Common myeloid progenitor, CD34-positive (primary cell): ENCODE measurements at places on chromosomes 16 and 17.

GRCh38 chr16:3580686-3581085 lies 3.5 kb upstream of the NLRC3 start:
- peaks cover 54% of the 10 kb centered on the region for H3K4me1 ChIP-seq
- no peaks in the 10 kb centered on the region for H3K27me3 ChIP-seq
- DNase-seq, result no peak
- no peaks in the 10 kb centered on the region for H3K36me3 ChIP-seq
- H3K4me3 ChIP-seq, result no peak overlapping the region
- no peak overlapping the region for H3K27ac ChIP-seq

DNA sequence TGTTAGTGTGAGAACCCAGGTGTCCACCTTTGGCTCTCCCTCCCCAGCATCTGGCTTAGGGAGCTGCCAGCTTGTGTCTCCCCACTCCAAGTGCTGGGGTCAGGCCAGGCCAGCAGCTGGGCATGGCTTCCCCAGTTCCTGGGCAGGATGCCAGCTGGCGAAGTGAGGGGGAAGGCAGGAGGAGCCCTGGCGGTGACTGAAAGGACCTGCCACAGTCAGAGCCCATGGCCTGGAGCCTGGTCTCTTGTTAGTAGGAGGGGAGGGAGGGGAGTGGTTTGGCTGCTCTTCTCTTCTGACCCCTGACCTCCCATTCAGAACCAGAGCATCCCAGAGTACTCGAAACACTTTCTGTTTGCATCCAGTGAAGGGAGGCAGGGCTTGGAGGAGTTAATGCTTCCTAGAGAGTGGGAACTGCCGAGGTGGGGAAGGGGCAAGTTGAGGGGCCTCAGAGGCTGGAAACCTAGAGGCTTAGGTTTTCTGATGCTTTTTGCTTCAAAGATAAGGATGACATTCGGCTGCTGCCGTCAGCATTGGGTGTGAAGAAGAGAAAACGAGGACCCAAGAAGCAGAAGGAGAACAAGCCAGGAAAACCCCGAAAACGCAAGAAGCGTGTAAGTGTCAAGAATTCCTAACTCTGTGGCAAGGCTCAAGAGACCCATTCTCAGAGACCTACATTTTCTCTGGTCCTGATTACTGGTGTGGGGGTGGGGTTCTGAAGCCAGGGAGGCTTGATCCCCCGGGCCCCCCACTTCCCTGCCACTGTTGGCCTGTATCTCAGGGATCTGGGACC lies 772 bp downstream of the CHD3 start:
- H3K27ac ChIP-seq, result peak overlapping the region; percentile 83
- H3K36me3 ChIP-seq, result peaks cover 42% of the 10 kb centered on the region
- DNase-seq, result peak; percentile 85
- H3K4me1 ChIP-seq, result peaks cover 46% of the 10 kb centered on the region
- H3K27me3 ChIP-seq, result no peaks in the 10 kb centered on the region
- H3K4me3 ChIP-seq, result peak overlapping the region; percentile 96

GRCh38 chr16:17724242-17724898 lies 253.6 kb upstream of the XYLT1 start:
- H3K27ac ChIP-seq, result no peak overlapping the region
- H3K4me3 ChIP-seq, result no peak overlapping the region
- no peaks in the 10 kb centered on the region for H3K27me3 ChIP-seq

- no peak overlapping the region for H3K4me3 ChIP-seq
- H3K27me3 ChIP-seq, result no peaks in the 10 kb centered on the region
- no peak overlapping the region for H3K27ac ChIP-seq
- H3K36me3 ChIP-seq, result peaks cover 4% of the 10 kb centered on the region
- H3K4me1 ChIP-seq, result no peaks in the 10 kb centered on the region
Observed at GRCh38 chr16:87420026-87421002, 28.2 kb downstream of the MAP1LC3B start.

- no peak overlapping the region for H3K27ac ChIP-seq
- H3K36me3 ChIP-seq, result no peaks in the 10 kb centered on the region
- H3K27me3 ChIP-seq, result no peaks in the 10 kb centered on the region
- no peak for DNase-seq
- no peak overlapping the region for H3K4me3 ChIP-seq
Observed at GRCh38 chr17:2259769-2260536, 43.6 kb downstream of the SMG6 start.

GRCh38 chr17:51767287-51767686 lies 391.2 kb downstream of the CA10 start:
- no peaks in the 10 kb centered on the region for H3K36me3 ChIP-seq
- no peak overlapping the region for H3K4me3 ChIP-seq
- DNase-seq, result no peak
- H3K27me3 ChIP-seq, result peaks cover 12% of the 10 kb centered on the region

DNA sequence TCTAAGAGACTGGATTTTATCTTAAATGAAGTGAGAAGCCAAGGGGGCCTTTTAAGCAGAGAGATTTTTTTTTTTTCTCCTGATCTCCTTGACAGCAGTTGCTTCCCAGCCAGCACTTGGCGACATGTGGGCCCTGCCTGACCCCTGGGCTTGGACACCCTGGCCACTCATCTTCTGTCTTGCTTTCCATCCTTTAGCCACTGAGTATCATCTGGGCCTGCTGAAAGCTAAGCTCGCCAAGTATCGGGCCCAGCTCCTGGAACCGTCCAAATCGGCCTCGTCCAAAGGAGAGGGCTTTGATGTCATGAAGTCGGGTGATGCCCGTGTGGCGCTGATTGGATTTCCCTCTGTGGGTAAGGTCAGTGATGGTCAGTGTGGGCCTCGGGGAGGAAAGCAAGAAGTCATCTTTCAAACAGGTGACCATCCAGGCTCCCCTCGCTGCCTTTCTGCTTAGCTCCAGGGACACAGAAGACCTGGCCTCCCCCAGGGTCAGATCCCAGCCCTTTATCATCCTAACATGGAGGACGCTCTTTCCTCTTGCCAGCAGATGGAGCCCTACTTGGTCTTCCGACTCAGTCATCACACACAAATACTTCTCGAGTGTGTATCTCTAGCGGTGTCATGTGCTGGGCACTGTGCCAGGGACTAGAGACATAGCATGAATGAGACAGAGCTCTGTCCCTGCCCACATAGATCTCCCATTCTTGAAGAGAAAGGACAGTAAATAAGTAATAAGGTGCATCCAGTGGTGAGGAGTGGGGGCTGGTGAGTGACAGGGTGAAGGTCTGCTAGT lies 6.1 kb downstream of the DRG2 start:
- no peaks in the 10 kb centered on the region for H3K27me3 ChIP-seq
- H3K4me3 ChIP-seq, result no peak overlapping the region
- H3K27ac ChIP-seq, result no peak overlapping the region
- H3K4me1 ChIP-seq, result peaks cover 2% of the 10 kb centered on the region
- peaks cover 52% of the 10 kb centered on the region for H3K36me3 ChIP-seq
- peak; percentile 76 for DNase-seq

GRCh38 chr17:37385474-37385990 lies 9.7 kb downstream of the C17orf78 start:
- no peak overlapping the region for H3K27ac ChIP-seq
- no peak overlapping the region for H3K4me3 ChIP-seq
- no peaks in the 10 kb centered on the region for H3K27me3 ChIP-seq
- DNase-seq, result no peak

GRCh38 chr16:86610779-86611524 lies 32.6 kb downstream of the FOXL1 start:
- no peaks in the 10 kb centered on the region for H3K36me3 ChIP-seq
- H3K4me3 ChIP-seq, result no peak overlapping the region
- no peaks in the 10 kb centered on the region for H3K4me1 ChIP-seq
- H3K27ac ChIP-seq, result no peak overlapping the region

- H3K36me3 ChIP-seq, result peaks cover 33% of the 10 kb centered on the region
- no peaks in the 10 kb centered on the region for H3K4me1 ChIP-seq
- peak; percentile 75 for DNase-seq
Observed at GRCh38 chr16:69123910-69124309, 8.5 kb downstream of the CHTF8 start.

DNA sequence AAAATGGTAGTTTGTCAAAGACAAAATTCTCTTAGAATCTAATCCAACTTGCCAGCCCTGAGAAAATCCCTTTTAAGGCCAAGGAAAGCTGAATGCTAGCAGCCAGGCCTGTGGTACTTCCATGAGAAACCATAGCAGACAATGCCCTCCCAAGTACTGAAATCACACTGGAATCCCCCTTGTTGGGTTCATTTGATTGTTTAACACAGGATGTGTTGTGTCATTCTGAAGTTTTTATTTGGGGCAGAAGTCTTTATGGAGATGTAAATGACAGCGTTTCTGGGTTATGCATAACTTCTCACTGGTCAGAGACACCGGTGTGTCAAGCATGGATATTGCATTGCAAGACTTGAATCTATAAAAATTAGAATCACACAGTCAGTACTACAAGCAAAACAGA lies 6.0 kb upstream of the ARL2BP start:
- no peak overlapping the region for H3K4me3 ChIP-seq
- no peak overlapping the region for H3K27ac ChIP-seq
- peaks cover 27% of the 10 kb centered on the region for H3K36me3 ChIP-seq
- H3K27me3 ChIP-seq, result no peaks in the 10 kb centered on the region

DNA sequence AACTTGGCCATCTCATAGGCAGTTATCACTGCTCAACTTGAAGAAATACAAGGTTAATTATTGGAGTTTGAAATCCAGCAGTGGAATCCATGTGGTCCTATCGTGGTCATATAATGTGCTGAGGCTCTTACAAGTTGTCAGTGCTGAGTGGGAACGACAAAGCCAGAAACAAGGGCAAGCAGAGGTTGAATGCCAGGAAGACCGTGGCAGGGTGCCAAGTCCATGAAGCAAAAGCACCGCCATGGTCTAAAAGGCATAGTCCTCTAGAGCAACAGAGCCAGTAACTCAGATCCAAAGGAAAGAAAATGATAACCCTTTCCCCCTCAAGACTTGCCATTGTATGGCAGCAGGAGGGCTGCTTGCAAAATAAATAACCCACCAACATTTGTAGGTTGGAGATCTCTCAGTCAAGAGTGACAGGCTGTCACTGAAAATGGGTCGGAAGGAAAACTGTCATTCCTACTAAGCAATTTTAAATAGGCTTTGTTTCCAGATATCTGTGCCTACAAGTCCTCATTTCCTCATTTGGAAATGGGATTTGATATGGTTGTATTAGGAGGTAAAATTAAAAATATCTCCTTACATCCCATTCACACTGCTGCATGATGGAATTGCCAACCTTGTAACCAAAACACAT lies 36.4 kb upstream of the HSBP1 start:
- H3K4me3 ChIP-seq, result no peak overlapping the region
- H3K36me3 ChIP-seq, result no peaks in the 10 kb centered on the region
- H3K27me3 ChIP-seq, result no peaks in the 10 kb centered on the region
- no peak for DNase-seq

GRCh38 chr17:18992454-18993130 lies 12.0 kb downstream of the FAM83G start:
- H3K27me3 ChIP-seq, result no peaks in the 10 kb centered on the region
- peak; percentile 90 for DNase-seq
- H3K4me1 ChIP-seq, result peaks cover 41% of the 10 kb centered on the region
- H3K4me3 ChIP-seq, result no peak overlapping the region
- peaks cover 11% of the 10 kb centered on the region for H3K36me3 ChIP-seq
- no peak overlapping the region for H3K27ac ChIP-seq

GRCh38 chr16:49464877-49465504 lies 91.4 kb downstream of the C16orf78 start:
- H3K4me1 ChIP-seq, result peaks cover 2% of the 10 kb centered on the region
- peaks cover 2% of the 10 kb centered on the region for H3K27me3 ChIP-seq
- H3K4me3 ChIP-seq, result peak overlapping the region; percentile 44

DNA sequence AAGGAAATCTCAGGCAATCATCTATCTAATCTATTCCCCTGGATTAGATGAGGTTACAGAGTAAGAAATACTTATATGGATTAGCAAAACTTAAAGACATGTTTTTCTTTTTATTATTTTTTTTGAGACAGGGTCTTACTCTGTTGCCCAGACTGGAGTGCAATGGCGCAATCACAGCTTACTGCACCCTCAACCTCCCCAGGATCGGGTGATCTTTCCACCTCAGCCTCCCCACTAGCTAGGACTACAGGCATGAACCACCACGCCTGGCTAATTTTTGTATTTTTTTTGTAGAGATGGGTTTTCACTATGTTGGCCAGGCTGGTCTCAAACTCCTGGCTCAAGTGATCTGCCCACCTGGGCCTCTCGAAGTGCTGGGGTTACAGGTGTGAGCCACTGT lies 3.3 kb upstream of the NFE2L1 start:
- peaks cover 6% of the 10 kb centered on the region for H3K36me3 ChIP-seq
- H3K4me3 ChIP-seq, result no peak overlapping the region
- no peak overlapping the region for H3K27ac ChIP-seq
- peaks cover 20% of the 10 kb centered on the region for H3K4me1 ChIP-seq
- no peak for DNase-seq

- DNase-seq, result no peak
- H3K27me3 ChIP-seq, result no peaks in the 10 kb centered on the region
- peak overlapping the region; percentile 58 for H3K27ac ChIP-seq
- H3K4me3 ChIP-seq, result no peak overlapping the region
- peaks cover 86% of the 10 kb centered on the region for H3K4me1 ChIP-seq
- H3K36me3 ChIP-seq, result no peaks in the 10 kb centered on the region
Observed at GRCh38 chr16:89408315-89408714, 82.0 kb downstream of the ANKRD11 start.

GRCh38 chr16:69532641-69533455 lies 32.9 kb upstream of the NFAT5 start:
- no peaks in the 10 kb centered on the region for H3K36me3 ChIP-seq
- H3K27ac ChIP-seq, result no peak overlapping the region
- no peak overlapping the region for H3K4me3 ChIP-seq
- no peak for DNase-seq
- no peaks in the 10 kb centered on the region for H3K27me3 ChIP-seq
- no peaks in the 10 kb centered on the region for H3K4me1 ChIP-seq

DNA sequence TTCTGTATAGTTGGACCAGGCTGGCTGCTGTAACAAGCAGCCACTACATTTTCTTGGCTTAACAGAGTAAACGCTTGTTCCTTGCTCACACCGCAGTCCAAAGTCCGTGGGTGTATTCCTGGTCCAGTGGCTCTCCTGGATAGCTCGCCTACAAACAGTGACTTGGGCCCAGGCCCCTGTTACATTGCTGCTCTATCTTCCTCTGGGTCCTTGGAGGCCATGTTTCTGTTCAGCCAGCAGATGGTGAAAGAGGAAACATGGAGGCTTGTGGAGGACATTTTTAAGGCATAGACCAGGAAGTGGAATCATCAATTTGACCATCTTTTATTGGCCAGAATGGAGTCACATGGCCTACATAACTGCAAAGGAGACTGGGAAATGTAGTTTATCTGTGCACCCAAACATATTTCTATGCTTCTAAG lies 55.1 kb downstream of the ATP2C2 start:
- H3K27ac ChIP-seq, result no peak overlapping the region
- peaks cover 7% of the 10 kb centered on the region for H3K27me3 ChIP-seq
- H3K4me3 ChIP-seq, result no peak overlapping the region
- H3K4me1 ChIP-seq, result no peaks in the 10 kb centered on the region

DNA sequence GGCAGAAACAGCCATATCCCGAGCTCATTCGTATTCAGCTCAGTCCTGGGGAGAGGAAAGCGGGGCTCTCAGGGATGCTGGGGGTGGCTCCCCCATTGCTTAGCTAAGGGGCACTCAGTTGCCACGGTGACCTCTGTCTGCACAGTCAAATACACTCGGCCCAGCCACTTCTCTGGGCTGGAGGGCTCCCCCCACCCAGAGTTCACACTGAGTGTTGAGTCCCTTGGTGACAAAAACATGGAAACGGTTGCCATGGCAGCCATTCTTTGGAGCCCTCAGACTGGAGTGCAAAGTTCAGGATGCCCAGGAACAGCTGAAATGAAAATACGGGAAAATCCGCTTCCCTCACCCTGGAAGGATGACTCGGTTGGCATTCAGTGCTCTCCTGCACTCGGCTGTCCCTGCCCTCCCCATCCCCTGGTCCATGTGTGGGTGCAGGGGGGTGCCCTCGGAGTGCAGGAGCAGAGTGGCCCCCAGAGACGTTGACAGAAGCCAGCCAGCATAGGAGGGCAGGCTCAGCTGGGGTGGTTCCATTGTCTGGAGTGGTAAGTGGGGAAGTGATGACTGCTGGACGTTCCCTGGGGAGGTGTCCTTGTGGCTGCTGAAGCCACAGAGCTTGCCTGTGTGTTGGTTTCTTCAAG lies 216.5 kb downstream of the NTN1 start:
- no peaks in the 10 kb centered on the region for H3K36me3 ChIP-seq
- peaks cover 58% of the 10 kb centered on the region for H3K4me1 ChIP-seq
- no peak overlapping the region for H3K27ac ChIP-seq
- no peak for DNase-seq
